ENCODE measurements at places on chromosomes 6 and 20. TPM values are rescaled to one million over a fixed set of nuclear protein-coding genes. Genes with fewer than 3 reads are reported as not detected.

The CRIP3 gene
- total RNA-seq, result 0.65 TPM

The ETV7 gene
- total RNA-seq, result 2.8 TPM

The PAK5 gene
- total RNA-seq, result 0.19 TPM

The CAGE1 gene
- not detected for total RNA-seq

GRCh38 chr20:37398750-37399621 lies 53.0 kb downstream of the SRC start:
- DNase-seq, result no peak

GRCh38 chr6:135474362-135474761 lies 23.2 kb downstream of the AHI1 start:
- DNase-seq, result no peak

The GABRR1 gene
- total RNA-seq, result 1.8 TPM

The PPP1R3G gene
- 5.3 TPM for total RNA-seq

DNA sequence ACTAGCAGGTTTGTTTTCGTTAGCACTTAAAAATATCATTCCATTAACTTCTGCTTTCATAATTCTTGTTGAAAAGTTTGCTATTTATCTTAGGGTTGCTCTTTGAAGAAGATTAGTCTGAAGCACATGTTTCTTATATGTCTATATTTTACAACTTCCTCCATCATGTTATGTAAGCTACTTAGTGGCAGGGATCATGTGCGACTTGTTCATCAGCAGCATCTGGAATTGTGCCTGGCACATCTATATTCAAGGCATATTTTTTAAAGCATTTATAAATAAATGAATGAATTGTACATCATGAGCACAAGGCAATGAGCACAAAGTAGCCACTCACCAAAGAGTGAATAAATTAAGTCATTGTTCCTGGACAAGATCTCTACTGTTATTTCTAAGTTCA lies 187.2 kb upstream of the COL21A1 start:
- no peak for DNase-seq

The HS3ST5 gene
- not detected for total RNA-seq

- no peak for DNase-seq
These were observed 425.0 kb downstream of the COL12A1 start for GRCh38 chr6:74780831-74781230.

DNA sequence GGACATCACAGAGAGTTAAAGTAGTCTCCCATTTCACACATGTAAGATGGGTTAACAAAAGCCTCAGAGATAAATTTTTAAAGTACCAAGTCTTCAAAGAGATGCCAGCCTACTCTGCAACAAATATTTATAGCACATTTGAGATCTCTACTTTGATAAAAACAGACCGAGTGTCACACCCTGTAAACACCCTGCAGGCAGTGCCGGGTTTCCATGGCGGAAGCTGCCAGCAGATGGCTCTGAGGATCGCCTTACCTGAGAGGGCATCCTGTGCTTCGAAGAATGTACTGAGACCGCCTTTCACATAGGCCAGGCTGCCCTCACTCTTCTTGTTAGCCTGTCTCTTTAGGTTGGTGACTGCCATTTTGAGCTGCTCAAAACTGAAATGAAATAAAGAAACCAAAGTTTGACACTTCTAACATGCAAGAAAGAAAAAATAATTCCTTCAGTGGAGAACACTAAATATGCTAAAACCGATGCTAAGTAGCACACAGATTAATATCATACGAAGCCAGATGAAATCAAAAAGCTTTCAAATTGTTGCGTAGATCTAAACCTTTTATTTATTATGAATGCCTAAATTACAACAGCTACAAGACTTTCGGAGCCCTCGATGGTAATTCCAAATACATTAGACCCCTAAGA lies 39.3 kb downstream of the HUS1B start:
- no peak for DNase-seq
